ENCODE measurements at places on chromosomes 1 and 21.

- DNase-seq: no peak
Measured at GRCh38 chr1:101120868-101121267, 95.3 kb upstream of the DPH5 start.

GRCh38 chr1:160399544-160400222 is 681 bp upstream of the VANGL2 start:
- no peak for DNase-seq

GRCh38 chr1:43366179-43366578 is 1.6 kb downstream of the ELOVL1 start:
- no peak for DNase-seq

- no peak for DNase-seq
Measured at GRCh38 chr1:235108876-235109275, 19.8 kb downstream of the TOMM20 start.

GRCh38 chr1:36367066-36367465 is 18.7 kb downstream of the STK40 start:
- DNase-seq: no peak

Data from T-helper 22 cell (primary cell).